ENCODE measurements at places on chromosomes 2 and 18.

- DNase-seq: no peak
These were observed 60.2 kb upstream of the GALNT13 start for GRCh38 chr2:153811516-153811915.

GRCh38 chr2:17646081-17646554, 105.6 kb downstream of the VSNL1 start:
- DNase-seq: peak; percentile 62

DNA sequence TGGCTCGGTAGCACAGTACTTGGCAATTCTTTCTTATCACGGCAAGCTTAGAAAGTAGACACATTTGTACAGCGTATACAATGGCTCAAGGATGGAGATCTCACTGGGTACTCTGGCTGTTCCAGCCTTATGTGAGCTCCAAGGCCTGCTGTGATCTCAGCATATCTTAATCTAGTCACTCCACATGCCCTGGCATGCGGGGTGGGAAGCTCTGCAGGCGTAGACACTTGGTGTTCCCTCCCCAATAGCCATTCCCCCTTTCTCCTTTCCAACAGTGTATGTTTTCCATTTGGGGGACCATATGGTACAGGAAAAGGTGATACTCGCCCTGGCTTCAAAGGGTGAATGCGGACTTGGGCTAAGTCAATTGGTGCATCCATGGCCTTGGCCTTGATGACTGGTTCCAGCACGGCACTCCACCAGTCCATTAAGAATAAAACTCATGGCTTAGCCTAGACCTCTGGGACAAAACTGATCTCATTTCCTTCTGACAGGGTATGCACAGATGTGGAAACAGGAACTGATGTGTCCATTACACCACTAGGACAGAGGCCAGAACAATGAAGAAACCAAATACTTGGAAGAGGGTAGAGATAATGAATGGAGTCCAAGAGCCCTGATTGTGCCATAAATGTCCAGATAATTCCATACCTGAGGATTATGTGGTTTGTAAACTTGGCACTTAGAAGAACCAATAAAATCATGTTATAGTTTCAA, 28.4 kb downstream of the TGIF1 start:
- DNase-seq: no peak

GRCh38 chr2:26772064-26773001, 8.2 kb downstream of the SLC35F6 start:
- no peak for DNase-seq

DNA sequence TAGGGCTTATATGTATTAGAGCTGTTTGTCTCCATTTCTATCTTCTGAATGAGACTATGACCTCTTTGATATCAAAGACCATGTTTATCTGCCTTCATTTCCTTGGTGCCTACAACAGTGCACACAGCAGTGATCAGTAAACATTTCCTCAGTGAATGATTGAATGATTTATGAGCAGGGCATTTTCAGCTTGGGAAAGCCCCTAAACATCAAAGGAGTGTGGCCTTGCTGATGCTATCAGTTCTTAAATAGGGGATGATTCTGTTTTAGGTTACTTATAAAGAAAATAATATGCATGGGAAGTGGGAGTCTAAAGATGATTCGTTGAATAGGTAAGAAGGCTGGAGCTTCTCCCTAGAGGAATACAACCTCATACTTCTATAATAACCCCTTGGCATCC, 425.3 kb downstream of the ZNF521 start:
- DNase-seq: no peak

DNA sequence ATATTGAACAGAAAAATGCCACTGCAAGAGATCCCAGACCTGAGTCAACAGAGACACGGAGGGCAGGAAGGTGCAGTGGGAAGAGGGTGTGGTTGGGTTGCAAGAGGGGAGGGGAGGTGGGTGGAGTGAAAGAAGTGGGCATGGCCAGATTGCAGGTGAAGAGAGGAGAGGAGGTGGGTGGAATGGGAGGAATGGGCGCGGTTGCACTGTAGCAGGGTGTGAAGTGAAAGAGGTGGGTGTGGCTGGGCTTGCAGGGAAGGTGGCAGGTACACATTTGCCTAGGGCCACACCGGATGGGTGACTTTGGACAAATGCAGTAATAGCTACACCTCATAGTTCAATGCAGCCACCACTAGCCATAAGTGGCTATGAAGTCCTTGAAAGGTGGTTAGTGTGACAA, 71.1 kb downstream of the DOCK10 start:
- DNase-seq: no peak

DNA sequence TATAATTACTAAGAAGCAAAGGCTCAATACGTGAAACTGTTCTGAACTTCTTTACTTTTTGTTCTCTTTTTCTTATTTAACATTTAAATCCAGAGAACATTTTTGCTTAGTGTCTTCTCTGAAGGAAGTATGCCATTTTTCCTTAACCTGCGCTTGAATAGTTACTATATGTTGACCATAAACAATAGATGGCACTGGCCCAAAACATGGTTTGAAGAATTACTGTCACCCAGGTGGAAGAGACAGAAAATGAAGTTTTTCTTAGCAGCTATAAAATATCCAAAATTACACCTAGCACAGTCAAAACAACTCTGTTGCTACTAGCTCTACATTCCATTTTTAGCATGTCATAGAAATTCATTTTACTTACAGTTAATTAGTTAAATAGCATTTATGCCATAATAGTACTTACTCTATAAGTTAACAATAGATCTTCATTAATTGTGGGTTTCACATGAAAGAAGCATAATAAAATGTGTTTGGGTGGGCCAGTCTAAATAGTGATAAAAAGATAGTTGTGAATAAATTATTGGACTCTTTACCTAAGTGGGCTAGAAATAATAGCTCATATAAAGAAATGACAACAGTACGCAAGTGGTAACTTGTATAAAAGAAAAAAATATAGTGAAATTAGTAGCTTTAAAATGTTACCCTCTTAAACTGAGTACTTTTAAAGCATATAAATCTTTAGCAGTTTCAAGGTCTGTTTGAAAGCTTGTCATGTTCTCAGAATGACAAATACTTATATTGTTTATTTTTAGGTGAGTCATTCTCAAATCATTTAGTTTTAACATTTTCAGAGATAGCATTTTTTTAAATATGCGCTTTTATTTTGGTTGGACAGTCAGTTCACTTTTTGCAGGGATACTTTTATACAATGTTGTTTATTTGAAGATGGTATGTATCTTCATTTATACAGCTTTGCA, 3.7 kb downstream of the ETAA1 start:
- no peak for DNase-seq

DNA sequence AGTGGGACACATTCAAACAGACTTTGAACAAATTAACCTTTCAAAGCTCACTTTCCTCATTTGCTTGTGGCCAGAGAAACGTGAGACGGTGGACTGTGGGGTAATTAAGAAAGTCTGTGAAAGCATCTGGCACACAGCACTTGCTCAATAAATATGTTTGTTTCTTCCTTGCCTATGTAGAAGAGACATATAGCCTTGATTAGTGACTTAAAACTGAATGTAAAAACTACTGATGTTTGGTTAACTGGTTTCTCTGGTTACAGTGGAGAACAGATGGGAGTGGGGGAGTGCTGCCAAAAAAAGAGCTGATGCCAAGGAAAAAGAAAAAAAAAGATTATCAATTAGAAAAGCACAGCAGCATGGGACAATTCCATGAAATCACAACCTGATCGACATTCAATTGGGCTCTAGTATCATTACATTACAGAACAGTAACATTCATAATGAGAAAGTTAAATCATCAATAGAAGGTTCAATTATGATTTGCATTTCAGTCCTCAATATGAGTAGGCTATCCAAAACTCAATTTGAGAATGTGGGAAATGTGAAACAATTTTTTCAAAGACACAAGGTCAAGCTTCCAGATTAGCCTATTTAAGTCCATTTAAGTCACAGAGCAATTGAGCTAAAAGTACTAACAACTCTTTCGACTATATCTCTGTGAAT, 14.7 kb downstream of the CUL3 start:
- DNase-seq: no peak

DNA sequence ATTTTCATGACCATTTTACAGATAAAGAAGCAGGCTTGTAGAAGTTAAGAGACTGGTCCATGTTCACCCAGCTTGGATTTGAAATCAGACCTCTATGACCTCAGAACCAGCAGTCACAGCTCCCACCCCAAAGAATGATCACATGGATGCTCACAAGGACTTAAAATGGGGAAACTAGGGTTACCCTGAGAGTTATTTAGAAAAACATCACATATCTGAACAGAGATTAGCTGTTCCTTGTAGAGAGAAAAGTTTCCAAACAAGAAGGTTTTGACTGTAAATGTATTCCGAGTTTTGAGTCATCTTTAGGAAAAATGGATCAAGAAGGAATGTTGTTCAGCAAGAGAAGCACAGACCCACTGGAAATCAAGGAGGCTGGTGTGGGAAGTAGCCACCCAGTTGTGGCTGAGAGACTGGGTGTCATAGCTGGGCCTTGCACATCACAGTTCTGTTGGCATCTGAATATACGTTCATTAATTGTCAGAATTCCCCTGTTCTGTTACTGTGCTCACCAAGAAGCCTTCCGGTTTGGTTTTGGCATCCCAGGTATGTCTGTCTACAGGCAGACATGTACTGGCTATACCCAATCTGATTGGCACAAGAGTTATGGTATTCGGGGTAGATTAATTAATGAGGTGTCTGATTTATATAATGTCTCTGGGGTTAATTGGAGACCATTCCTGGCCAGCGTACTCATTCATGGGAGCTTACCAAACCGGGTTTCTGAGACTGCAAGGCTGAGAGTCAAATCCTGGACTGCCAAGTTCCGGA, 371.8 kb upstream of the SLC14A2 start:
- DNase-seq: no peak

- no peak for DNase-seq
These were observed 246.3 kb upstream of the NRP2 start for GRCh38 chr2:205435970-205436369.

GRCh38 chr2:119823734-119824334, 64.1 kb downstream of the PTPN4 start:
- DNase-seq: peak; percentile 11

DNA sequence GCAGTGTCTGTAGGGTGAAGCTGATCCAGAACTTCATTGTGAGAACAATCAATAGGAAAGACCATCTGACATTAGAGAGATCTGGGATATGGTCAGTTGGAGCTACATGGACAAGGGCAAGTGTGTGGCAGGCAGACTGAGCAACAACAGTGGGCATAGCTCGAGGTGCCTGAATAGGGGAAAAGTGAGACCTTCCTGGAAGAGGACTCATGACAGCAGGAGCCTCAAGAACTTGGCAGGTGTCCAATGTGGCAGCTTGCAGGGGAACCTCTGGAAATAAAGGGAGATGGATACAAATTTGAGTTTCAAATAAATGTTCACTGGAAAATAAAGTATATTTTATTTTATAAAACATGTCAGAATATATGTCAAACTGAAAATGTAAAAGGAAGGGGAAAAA, 117.9 kb downstream of the TANC1 start:
- DNase-seq: no peak

GRCh38 chr2:211367711-211368110, 811.3 kb downstream of the CPS1 start:
- DNase-seq: no peak

GRCh38 chr2:210199186-210199765, 26.0 kb downstream of the ACADL start:
- DNase-seq: no peak

GRCh38 chr2:41896186-41896846, 151.5 kb upstream of the PKDCC start:
- DNase-seq: peak; percentile 2

GRCh38 chr2:158213773-158214172, 112.1 kb downstream of the UPP2 start:
- no peak for DNase-seq

DNA sequence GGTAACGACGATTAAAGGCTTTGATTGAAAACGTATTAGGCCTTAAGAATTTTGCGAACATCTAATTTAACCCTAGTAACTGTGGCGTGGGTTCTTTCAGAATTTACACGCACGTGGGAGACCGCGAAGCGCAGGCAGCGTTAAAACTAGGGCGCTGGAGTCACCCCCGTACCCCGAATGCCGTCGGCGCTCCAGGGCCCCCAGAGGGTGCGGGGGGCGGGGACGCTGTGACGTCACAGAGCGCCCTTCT, 673 bp upstream of the SMCHD1 start:
- DNase-seq: no peak

GRCh38 chr2:208311321-208311720, 45.3 kb downstream of the PIKFYVE start:
- DNase-seq: no peak

- DNase-seq: no peak
These were observed 23.0 kb upstream of the SPAG16 start for GRCh38 chr2:213261237-213261636.

DNA sequence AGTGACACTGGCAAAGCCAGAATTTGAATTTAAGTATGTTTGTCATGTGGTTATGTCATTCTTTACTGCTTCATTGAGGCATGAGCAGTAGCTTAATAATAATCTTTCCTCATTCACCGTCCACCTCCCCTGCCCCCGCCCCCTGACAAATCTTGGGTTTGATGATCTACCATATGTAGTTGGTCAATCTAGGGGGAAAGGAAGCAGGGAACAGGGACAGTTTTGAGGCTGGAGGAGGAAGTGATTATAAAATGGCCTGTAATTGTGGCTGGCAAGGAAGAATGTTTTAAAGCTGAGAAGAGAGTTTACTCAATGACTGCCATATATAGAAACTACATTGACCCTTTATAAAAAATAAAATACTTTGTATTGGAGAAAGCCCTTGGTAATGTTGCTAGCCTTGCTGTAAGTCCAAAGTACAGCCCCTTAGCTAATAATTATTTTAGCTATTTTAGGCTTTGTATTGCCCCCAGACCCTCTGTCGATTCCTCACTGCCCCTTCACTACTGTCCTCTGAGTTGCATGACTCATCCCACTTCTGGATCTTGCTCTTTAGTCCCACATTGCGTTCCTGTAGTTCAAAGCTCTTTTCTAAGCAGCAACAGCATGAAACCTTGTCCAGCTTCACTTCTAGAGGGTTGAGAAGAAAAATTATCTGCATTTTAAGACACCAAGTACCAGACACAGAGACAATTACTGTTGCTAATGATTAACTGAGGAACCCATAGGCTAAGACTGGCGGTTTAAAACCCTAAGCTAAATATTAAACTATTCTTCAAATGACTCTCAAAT, 38.4 kb downstream of the PELI1 start:
- no peak for DNase-seq

Data from stimulated activated CD4-positive, alpha-beta T cell treated with anti-CD3 and anti-CD28 coated beads, Interleukin-12 subunit alpha, Interleukin-12 subunit beta, amount 100 ng/mL, for 48 hours (primary cell).